ENCODE measurements at places on chromosomes 13 and 19. TPM values are rescaled to one million over a fixed set of nuclear protein-coding genes. Genes with fewer than 3 reads are reported as not detected.

DNA sequence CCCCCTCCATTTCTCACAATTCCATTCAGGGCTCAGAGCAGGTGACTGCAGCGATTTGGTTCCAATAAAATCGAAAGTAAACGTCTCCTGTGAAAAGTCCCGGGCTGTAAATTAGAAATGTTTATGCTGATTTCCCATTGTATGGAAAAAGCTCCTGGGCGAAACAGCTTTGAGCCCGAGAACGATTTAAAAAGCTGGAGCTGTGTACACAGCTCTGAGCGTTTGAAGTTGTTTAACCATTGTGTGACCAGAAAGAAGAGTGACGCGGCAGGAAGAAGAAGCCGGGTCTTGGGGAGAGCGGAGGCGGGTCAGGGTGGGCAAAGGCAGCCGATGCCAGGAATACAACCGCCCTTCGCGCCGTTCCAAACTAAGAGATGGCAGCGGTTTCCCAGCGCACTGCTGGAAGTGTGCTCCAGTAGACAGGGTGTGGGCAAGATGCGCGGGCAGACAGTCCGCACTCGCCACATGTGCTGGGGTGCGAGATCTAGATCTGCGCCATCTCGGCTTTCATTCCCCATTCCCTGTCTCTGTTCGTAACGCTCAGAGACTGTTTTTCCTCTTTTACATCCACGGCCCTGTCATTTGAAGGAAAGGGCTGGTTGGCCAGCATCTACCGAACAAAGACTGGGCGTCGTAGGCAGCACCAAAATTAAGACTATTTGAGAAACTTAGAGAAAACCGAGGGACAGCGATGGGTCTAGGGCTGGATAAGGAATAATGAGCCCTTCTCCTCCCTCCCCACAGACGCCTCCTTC is 960 bp upstream of the GSX1 start:
- no peak for DNase-seq

ZNF90 gene
- total RNA-seq: 0.97 TPM

GRCh38 chr13:27130979-27131623 is 40.5 kb downstream of the USP12 start:
- peak; percentile 46 for DNase-seq

DNA sequence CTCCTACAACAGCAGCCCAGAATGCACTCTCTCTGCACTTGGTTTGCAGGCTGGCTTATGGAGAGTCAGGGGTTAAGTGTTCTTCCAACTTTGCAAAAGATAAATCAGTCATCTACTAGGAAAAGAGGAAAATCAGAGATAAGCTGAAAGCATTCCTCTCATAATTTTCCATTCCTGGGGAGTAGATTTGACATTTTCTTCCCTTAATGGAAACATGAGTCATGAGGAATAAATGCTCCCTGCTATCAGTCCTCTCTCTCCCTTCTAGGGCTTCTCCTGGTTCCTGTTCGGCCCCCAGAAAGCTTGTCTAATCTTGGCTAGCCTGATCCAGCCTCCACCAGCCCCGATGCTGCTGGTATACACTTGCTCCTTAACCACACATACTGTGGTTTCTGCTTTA is 28.4 kb upstream of the ENOX1 start:
- DNase-seq: peak; percentile 87

CD22 gene
- total RNA-seq: 0.32 TPM

DNA sequence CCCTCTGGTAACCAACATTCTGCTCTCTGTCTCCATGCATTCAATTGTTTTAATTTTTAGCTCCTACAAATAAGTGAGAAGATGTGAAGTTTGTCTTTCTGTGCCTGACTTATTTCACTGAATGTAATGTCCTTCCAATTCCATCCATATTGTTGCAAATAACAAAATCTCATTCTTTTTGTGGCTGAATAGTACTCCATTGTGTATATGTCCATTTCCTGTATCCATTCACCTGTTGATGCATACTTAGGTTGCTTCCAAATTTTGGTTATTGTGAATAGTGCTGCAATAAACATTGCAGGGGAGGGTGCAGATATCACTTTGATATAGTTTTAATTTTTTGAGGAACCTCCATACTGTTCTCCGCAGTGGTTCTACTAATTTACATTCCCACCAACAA is 2.5 kb upstream of the ZNF284 start:
- DNase-seq: no peak

- no peak for DNase-seq
Measured at GRCh38 chr13:85603735-85604134, 195.5 kb downstream of the SLITRK6 start.

GRCh38 chr13:30234619-30235162 is 72.7 kb downstream of the KATNAL1 start:
- DNase-seq: no peak

GRCh38 chr13:51041126-51041525 is 69.9 kb downstream of the C13orf42 start:
- DNase-seq: no peak

- DNase-seq: peak; percentile 87
Measured at GRCh38 chr19:49442771-49443365, 1.5 kb upstream of the SLC17A7 start.

DNA sequence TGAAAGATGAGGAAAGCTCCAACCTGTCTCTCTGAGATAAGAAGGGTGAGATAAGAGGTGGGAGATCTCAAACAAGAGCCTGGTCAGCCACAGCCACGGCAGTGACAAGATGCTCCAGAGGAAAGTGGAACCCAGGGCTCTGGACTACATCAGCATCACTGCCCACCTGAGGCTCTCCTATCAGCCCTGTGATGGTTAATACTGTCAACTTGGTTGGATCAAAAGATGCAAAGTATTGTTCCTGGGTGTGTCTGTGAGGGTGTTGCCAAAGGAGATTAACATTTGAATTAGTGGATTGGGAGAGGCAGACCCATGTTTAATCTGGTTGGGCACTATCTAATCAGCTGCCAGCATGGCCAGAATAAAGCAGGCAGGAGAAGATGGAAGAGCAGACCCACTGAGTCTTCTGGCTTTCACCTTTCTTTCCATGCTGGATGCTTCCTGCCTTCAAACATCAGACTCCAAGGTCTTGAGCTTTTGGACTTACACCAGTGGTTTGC is 476.6 kb upstream of the NBEA start:
- no peak for DNase-seq

FUT3 gene
- total RNA-seq: under 0.01 TPM

ZNF536 gene
- total RNA-seq: not detected

DNA sequence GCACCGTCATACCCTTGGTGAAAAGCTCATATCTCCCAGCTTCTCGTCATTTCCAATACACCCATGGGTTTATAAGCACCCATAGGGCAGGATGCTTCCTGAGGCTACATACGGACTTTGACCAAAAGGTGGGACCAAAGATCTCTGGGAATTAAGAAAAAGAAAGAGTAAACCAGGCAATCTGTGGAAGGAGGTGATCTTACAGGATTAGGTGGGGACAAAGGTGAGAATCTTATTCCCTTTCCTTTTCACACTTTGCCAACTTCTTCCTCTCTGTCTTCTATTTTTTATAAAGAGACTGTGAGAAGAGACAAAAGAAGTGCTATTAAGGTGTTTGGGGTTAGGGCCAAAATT is 172.0 kb downstream of the DLEU7 start:
- no peak for DNase-seq

DNA sequence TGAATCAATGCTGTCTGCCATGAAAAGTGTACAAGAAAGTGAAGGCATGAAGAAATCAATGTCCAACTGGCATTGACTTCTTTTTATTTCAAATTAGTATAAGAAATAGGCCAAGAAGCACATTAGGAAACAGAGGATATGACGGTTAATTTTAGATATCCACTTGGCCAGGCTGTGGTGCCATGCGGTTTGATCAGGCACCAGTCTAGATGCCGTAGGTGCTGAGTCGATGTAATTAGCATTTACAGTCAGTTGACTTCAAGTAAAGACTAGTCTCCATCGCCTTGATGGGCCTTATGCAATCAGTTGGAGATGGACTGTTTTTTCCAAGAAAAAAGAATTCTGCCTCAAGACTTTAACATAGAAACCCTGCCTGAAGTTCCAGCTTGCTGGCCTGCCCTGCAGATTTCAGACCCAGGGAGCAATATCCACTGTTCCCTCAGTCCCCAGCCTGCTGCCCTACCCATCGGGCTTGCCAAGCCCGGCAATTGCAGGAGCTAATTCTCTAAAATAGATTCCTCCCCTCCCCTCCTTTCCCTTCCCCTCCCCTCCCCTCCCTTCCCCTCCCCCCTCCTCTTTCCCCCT is 120.5 kb upstream of the PEG3 start:
- DNase-seq: no peak

GRCh38 chr19:4717191-4717965 is 6.3 kb downstream of the DPP9 start:
- DNase-seq: peak; percentile 47

- no peak for DNase-seq
Measured at GRCh38 chr19:15108845-15109767, 1.9 kb downstream of the SYDE1 start.

- DNase-seq: peak; percentile 27
Measured at GRCh38 chr13:94009701-94010100, 469.8 kb downstream of the DCT start.

DNA sequence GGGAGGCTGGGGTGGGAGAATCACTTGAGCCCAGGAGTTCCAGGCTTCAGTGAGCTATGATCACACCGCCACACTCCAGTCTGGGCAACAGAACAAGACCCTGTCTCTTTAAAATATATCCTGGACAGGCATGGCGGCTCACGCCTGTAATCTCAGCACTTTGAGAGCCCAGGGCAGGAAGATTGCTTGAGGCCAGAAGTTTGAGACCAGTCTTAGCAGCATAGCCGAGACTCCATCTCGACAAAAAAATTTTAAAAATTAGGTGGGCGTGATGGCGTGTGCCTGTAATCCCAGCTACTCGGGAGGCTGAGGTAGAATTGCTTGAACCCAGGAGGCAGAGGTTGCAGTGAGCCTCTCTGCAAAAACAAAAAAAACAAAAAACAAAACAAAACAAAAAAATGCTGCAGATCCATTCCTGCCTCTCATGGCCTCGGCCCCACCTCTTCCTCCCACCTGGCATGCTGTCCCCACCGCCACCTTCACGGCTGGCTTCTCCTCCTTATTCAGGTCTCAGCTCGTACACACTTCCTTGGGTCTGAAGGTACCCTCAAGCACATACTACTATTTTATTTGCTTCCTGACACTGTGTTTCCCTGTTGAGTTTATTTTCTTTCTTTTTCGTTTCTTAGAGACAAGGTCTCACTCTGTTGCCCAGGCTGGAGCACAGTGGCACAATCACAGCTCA is 5.3 kb downstream of the RFX1 start:
- no peak for DNase-seq

RNASEH2B gene
- 33.5 TPM for total RNA-seq

- DNase-seq: peak; percentile 35
Measured at GRCh38 chr19:46218160-46218559, 11.4 kb upstream of the IGFL1 start.

DNA sequence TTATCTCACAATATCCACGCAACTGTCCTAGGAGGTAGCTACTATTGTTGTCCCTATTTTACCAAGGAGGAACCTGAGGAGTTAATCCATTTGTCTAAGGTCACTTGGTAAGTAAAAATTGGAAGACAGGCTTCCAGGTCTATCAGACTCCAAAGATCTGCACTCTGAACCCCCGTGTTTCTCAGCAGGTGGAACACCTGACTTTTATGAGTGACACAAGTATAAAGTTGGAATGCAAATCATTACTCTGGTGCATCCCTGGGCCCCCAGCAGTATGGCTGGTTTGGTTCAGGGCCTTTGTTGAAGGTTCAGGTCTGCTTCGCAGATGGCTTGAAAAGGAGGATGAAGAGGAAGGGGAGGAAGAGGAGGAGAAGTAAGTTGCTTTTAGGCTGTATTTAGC is 46.0 kb downstream of the RGCC start:
- no peak for DNase-seq

- DNase-seq: no peak
Measured at GRCh38 chr19:16361926-16362325, 37.3 kb downstream of the KLF2 start.

DNA sequence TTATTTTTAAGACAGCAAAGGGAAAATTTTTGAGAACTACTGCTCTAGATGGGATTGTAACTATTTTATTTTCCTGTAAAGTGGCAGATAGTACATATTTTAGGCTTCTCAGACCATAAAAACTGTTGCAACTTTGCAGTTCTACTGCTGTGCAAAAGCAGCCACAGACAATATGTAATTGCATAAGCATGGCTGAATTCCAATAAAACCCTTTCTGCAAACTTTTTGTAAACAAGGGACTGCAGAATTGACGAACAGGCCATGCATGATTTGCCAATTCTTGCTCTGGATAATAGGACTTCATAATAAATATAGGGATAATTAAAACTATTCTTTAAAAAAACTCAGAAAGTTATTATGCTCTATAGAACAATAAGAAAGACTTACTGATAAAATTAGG is 149.1 kb downstream of the SLITRK5 start:
- no peak for DNase-seq

FGF22 gene
- total RNA-seq: not detected

DNA sequence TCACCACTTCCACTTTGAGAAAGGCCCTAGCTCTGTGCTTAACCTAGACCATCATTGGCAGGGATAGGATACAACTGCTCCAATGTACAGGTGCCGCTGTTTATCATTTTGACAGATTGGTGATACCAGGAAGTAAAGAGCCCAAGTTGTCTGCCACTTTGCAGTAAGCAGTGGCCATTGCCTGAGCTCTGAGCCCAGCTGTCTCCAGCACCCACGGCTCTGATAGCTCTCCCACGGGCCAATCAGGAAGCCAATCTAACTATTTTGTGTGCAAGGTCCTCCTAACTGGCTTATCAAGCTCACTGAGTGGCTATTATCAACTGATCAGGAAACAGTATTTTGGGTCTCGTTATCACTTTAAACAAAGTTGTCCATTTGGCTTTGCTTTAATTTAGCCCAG is 181.1 kb downstream of the DCT start:
- DNase-seq: no peak

ZNF835 gene
- not detected for total RNA-seq

GRCh38 chr19:11530432-11530831 is 1.5 kb upstream of the ECSIT start:
- DNase-seq: peak; percentile 78

DNA sequence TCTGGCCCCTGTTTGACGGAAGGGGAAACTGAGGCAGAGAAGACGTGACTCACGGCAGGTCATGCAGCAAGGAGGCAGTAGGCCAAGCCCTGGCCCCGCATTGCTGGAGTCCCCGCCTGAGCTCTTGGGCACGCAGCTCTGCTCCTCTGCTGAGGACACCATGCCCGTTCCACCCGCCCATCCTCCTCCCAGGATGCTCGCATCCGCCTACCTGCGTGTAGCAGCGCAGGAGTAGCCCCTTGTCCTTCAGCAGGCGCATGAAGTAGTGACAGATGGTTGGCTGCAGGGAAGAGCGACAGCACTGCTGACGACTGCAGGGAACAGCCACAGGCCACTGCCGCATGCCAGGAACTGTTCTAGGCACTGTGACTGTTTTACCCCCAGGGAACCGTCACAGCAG is 10.5 kb downstream of the SIRT2 start:
- no peak for DNase-seq

GRCh38 chr13:35210261-35210660 is 266.2 kb downstream of the MAB21L1 start:
- DNase-seq: peak; percentile 1
